ENCODE measurements at places on chromosomes 3 and 15. TPM values are rescaled to one million over a fixed set of nuclear protein-coding genes. Genes with fewer than 3 reads are reported as not detected.

Gene MASP1
- total RNA-seq: not detected

Gene LDHAL6B
- total RNA-seq: not detected

Gene IGF2BP2
- 39.8 TPM for total RNA-seq

Gene IL20RB
- 56.7 TPM for total RNA-seq

Gene IMPG2
- 0.05 TPM for total RNA-seq

Gene CXCR6
- not detected for total RNA-seq

Gene SNURF
- total RNA-seq: 1.8 TPM

Gene SLC7A14
- not detected for total RNA-seq

Gene PLA2G4D
- not detected for total RNA-seq

Gene FOXB1
- not detected for total RNA-seq

Gene LSMEM2
- total RNA-seq: not detected

Gene LPCAT4
- 17.2 TPM for total RNA-seq

Gene TPRA1
- 39.7 TPM for total RNA-seq

Gene PSTPIP1
- 0.42 TPM for total RNA-seq

Gene SORD
- 59.4 TPM for total RNA-seq

Gene CTXN2
- not detected for total RNA-seq

Gene ITGA11
- 0.92 TPM for total RNA-seq

Gene TMEM212
- not detected for total RNA-seq

Gene CDHR4
- total RNA-seq: not detected

Gene HRG
- not detected for total RNA-seq

Gene CYP1A2
- total RNA-seq: not detected

Gene RARRES1
- not detected for total RNA-seq

Gene SUCLG2
- total RNA-seq: 55.6 TPM

Gene RBP2
- total RNA-seq: not detected

Gene TRAIP
- 8.5 TPM for total RNA-seq

Gene CMTM8
- total RNA-seq: 7.8 TPM

Gene TERC
- total RNA-seq: 199 TPM

Gene ALDH1L1
- 2.9 TPM for total RNA-seq

Gene CPNE9
- total RNA-seq: not detected

Gene ILDR1
- total RNA-seq: 1.9 TPM

Gene GRK7
- 0.07 TPM for total RNA-seq

Measured in airway epithelial cell (primary cell).